ENCODE measurements at places on chromosomes 4 and X.

DNA sequence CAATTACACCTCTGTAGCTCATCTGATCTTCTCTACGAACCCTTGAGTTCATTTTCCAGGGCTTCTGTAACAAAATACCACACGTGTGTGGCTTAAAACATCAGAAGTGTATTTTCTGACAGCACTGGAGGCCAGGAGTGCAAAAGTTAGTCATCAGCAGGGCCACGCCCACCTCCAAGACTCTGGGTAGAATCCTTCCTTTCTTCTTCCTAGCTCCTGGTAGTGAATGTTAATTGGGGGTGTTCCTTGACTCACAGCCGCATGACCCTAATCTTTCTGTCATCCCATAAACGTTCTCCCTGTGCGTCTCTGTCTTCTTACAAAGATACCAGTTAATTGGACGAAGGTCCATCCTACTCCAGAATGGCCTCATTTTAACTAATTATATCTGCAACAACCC lies 115.0 kb downstream of the TRIML1 start:
- no peak for DNase-seq

DNA sequence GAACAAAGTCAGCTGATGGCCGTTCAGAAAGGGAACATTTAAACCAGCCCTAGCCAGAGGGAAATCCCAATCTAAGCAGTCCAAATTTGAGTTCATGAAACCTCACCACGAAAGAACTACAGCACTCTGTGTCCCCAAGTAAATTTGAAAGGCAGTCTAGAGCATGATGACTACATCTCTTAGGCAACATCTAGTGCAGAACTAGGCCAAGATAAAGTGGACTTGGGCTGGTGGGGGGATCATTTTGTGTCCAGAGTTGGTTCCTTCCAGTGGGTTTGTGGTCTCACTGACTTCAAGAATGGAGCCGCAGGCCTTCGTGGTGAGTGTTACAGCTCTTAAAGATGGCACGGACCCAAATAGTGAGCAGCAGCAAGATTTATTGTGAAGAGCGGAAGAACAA lies 64.9 kb downstream of the KLHL4 start:
- DNase-seq, result no peak

DNA sequence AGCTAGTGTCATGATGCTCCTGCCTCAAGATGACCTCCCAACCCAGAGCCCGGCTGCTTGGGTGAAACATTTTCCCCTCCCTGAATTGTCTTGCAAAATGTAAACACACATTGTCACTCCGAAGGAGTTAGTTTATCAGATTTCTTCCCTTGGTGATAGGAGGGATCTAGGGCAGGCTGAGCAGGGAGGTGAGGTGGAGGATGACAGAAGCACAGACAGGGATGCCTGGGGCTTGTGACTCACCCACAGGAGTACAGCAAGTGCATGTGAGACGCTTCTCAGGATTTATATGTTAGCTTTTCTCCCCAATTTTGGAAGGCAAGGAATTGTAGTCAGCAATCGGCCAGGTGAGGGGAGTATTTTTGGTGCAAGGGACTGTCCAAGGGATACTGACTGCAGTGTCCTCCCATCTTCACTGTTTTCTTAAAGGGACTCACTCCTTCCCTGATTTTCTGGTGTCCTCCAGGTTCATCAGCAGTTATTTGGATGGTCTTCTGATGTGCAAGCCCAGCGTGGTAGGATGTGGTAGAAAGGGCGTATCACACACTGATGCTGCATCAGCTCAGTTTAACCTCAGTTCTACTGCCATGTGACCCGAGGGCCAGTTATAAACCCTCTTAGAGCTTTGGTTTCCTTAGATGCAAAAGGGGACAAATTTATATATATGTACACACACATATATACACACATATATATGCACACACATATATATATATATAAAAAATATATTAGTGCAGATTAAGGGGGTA lies 46.2 kb upstream of the IGFBP7 start:
- no peak for DNase-seq

DNA sequence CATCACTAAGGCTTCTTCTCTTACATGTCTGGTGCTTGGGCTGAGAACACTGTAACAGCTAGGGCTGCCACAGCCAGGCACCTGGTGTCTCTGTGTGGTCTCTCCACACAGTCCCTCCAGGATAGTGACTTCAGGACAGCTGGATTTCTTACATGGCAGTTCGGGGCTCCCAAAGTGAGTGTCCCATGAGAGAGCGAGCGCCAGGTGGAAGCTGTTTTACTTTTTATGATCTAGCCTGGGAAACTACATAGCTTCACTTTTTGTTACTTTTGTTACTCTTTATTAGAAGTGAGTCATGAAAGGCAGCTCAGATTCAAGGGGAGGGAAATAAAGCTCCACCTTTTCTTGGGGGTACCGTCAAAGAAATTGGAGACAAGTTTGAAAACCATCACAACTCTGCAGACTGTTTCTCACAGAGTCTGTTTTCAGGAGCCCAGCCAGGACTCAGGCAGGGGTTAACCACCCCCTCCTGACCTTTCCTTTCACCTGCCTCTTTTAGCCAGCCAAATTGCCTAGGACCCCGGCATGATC lies 373.0 kb downstream of the MID1IP1 start:
- DNase-seq, result no peak

DNA sequence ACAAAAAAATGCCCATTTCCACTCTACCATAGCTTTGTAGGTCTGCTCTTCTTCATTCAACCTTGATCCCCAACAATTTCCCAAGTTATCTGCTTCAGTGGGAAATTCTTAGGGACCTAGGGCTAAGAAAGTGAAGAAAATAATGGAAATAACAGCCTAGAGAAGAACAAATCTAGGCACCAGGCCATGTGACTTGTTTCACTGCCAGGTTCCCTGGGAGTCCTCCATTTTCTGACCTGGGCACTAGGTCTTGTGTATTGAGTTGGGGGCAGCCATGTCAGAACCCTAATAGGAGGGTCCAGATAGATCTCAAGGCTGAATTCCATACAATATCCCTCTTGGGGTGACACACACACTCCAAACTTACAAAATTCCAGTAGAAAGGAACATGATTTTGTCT lies 194.6 kb upstream of the STK26 start:
- DNase-seq, result no peak

- no peak for DNase-seq
Observed at GRCh38 chr4:115711575-115711974, 598.2 kb upstream of the NDST4 start.

All from dermis microvascular lymphatic vessel endothelial cell (primary cell).